DMS153 (cell line): ENCODE measurements at places on chromosomes 5 and 9.
A peak's percentile ranks its signal among the peaks of the same experiment; 100 is the strongest.

DNA sequence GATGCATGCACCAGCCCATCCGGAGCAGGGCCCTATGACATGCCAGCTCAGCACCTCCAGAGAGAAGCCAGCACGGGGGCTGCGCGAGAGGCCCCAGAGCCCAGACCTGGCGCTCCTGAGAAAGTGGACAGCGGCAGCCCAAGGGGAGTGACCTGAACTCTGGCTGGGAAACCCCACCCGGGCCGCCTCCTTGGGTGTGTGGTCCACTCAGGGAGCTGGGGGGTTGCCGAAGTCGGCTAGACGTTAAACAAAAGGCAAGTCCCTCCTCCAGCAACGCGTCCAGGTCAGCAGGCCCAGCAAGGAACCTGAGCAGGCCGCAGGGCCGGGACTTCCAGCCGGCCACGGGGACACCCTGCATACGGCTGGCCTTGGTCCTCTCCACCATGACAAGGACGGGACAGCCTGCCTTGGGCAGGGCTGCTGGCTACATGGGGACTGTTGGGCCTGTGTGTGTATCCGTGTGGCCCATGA lies 35.7 kb downstream of the NACC2 start:
- no peak for DNase-seq

DNA sequence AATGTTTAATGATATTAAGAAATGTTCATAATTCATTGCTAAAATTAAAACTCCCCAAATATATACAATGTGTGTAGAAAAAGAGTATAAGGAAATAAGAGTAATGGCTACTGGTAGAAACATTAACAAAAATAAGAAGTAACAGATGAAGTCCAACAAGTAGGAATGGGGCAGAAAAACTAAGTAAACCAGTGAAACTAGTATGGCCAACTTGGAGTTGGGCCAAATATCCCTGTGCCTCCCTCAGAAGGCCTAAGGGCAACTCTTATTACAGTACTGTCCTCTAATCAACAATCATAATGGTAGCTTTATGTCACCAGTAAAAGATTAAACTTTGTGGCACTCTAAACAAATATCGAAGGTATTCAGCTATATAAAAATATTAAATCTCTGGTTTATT lies 93.5 kb downstream of the SSBP2 start:
- no peak for DNase-seq

DNA sequence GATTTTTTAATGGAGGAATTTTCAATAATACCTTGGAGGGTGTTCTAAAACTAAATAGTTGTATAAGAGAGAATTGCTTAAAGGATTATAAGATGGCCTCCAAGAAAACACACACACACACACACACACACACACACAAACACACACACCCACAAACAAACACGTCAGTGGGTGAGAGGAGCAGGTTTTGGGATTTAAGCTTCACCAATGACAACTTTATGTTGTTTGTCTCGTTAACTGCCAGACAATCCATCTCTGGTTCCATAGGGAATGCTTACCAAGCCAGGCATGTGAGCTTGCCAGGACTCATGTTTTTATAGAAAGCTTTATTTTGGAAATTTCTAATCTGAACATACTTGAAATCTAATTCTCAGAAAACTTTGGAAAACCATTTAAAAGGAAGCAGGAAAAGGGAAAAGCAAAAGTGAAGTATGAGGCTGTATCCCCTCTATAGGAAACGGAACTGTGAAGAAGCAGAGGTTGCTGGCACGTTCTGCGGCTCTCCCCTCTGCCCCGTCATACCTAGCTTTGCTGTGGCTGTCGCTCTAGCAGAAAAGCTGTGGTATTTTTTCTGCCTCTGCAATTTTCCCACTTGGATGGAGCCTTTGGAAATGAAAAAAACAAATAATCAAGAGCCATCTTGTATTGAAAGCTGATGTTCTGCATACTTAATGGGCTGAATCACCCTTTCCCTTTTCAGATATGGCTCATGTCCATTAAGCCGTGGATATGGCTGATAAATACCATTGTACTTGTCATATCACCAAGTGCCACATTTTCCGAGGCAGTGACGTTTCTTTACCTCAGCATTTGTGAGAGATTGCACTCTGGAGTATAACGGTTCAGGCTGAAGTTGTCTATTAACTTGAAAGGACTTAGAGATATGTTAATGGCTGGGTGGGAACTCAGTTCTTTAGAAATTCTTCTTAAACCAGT lies 112.7 kb downstream of the NTRK2 start:
- no peak for DNase-seq

DNA sequence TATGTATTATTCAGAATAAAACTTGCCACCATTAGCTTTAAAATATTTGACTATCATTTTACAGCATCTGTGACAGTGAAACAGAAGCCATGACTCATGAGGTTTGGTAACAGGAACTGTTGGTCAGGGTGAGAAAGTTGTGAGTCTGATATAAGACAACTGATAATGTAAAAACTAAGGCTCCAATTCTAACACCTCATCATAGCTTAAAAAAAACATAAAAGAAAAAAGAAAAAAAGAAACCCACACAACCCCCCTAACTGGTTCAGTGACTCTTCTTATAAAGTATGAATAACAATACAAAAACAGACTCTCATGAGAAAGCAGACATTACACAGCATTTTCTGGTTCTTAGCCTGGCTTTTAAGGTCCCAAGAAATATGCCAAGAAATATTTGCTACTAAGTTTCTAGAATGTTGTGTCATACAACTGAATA lies 85.8 kb downstream of the MRPS27 start:
- no peak for DNase-seq

- DNase-seq: no peak
Observed at GRCh38 chr5:138748630-138749081, 4.6 kb upstream of the CTNNA1 start.

DNA sequence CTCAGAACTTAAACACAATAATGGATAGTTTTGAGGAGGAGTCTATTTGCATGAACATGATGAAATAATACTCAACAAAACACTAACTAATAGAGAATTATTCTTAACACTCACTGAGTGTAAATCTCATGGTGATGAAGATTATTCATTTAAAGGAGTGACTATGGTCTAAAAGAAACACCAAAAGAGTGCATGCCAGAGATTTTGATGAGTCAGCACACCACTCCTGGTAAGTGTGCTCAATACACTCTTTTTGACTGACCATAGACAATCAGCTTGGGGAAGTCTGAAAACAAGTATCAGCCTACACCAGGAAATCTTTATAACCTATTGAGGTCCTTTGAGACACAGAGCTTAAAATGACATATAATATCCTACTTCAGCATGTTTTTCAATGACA lies 6.8 kb upstream of the FST start:
- DNase-seq: no peak

- DNase-seq: no peak
Observed at GRCh38 chr5:168953351-168953750, 347.6 kb downstream of the SLIT3 start.

- no peak for DNase-seq
Observed at GRCh38 chr5:89929173-89929572, 480.4 kb downstream of the CETN3 start.

DNA sequence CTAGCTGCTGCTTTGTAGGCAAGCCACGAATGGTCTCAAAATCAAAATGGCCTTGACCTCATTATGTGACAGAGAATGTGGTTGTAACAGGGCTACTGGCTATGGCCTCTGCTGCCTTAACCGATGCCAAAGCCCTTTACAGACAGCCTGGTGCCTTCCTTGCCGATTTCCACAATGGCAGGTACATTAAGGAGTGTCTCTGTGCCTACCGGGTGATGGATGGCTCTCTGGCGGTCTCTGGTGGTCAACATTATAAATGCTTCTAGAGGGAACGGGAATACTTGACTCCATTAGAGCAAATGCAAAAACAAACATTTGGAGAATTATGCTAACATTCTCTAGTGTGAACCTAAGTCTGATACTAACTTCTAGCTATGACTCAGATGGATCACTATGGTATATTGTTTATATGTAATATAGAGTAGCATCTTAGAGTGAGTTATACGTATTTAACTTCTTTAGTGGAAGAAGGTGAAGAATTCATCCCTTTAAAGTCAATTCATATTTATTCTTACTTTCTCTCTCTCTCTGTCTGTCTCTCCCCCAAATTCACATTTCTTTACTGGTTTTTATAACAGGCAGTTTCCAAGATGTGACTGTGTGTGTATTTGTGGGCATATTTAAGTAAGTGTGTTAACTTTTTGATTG lies 52.5 kb downstream of the RPS23 start:
- peak; percentile 1 for DNase-seq

DNA sequence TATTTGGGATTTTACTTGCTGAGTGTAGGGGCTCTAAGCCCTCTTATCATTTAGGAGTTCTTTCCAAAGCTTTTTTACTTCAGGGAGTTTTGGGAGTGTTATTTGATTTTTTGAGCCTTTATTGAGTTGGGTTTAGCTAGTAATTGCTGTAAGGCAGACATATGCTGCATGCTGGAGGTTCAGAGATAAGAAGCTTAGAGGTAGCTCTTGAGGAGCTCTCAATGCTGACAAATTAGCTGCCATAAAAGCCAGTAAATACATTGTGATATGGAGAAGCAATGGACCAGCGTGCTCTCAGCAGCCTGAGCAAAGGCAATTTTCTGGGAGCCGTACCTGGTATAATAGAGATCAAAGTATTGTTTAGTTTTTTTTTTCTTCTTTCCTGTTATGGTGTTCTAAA lies 11.6 kb downstream of the ARHGEF28 start:
- no peak for DNase-seq

DNA sequence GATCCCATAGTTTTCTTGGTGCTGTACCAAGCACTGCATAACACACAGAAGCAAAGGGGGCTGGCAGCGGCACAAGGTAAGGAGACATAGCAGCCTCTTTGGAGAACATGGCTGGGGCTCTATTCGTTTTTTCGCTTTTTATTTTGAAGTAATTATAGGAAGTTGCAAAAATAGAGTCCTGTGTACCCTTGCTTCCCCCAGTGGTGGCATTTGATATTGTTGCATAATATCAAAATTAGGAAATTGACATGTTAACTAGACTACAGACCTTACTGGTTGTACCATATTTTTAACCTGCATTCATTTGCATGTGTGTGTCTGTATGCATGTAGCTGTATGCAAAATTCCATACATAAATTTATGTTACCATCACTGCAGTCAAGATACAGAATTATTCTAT lies 6.6 kb upstream of the UBQLN1 start:
- no peak for DNase-seq

GRCh38 chr5:5304361-5305020 lies 118.0 kb upstream of the ICE1 start:
- DNase-seq: no peak

DNA sequence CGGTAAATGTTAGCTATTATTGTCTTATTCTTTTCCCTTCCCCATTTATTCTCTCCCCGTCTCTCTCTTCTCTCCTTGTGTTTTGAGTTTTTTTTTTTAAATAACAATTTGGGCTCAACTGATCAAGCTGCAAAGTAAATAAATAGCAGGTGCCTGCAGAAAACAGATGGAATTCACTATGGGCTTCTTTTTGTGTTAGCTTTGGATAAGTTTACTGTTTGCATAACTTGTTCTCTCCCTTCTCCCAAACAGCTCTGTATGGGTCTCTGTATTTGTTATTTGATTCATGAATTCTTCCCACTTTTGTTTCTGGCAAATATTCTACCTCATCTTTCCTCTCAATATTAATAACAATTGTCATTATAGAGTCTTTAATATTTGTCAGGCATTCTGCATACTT lies 111.8 kb upstream of the ASTN2 start:
- no peak for DNase-seq

DNA sequence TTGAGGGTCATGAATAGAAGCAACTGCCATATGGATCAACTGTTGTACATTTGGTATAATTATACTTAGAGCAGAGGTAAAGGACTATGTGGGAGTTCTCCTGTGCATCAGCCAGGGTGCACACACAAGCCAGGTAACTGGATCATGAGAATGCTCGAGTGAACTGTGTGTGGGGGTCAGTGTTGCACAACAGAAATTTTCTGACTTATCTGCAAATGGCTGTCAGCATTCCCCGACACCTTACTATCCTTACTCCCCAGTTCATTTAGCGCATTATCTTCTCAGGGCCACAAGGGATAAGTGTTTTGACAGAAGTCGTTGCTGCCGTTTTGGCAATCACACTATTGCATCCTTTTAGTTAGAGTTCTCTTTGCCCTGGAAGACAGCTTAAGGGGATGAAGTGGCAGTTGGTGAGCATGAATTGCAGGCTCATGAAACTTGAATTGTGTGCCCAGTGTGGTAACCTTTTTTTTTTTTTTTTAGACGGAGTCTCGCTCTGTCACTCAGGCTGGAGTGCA lies 1.7 kb downstream of the CANX start:
- no peak for DNase-seq

GRCh38 chr5:516338-516925 lies 7.8 kb downstream of the SLC9A3 start:
- DNase-seq: no peak

DNA sequence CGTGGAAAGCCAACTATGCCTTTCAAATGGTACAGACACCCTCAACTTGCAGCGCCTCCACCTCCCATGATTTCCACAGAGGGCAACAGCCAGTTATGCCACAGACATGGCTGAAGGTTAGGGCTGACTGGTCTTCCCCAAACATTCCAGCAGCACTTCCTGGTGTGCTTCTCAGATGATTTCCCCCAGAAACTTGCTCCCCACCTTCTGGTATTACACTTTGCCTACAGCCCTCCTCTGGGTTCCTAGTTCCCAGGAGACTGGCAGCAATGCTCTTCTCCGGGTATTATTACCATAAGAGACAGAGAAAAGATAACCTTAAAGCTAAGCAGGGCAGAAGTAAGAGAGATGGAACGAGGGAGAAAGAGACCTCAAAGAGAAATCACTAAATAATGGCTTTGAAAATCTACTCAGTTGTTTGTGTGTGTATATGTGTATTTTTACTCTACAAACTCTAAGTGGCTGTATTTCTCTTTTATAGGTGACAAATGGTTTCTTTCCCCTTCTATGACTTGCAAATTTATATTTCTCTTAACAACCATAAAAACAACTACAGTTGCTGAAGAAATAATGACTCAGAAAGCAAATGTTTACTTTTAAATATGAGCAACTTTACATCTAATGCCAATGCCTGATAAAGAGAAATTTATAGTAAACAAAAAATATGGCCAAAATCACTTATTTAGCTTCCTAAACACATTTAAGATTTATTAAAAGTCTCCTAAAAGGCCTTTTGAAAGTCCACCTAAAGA lies 133.8 kb downstream of the PDE4D start:
- DNase-seq: no peak

GRCh38 chr5:81750308-81751008 lies 439 bp downstream of the SSBP2 start:
- no peak for DNase-seq

- no peak for DNase-seq
Observed at GRCh38 chr5:97085459-97086181, 56.8 kb downstream of the LIX1 start.

- no peak for DNase-seq
Observed at GRCh38 chr9:127113191-127113972, 9.1 kb downstream of the ANGPTL2 start.

DNA sequence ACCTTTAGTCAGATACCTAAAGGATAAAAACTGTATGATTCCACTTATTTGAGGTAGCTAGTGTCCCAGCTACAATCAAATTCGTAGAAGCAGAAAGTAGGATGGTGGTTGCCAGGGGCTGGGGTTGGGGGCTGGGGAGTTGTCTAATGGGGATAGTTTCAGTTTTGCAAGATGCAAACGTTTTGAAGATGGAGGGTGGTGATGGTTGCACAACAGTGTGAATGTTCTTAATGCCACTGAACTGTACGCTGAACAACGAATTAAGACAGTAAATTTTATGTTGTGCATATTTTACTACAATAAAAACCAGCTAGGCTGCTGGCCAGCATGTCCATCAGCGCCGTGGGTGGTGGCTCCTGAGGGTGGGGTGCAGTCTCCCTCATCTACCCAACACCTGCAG lies 137.8 kb downstream of the GADD45G start:
- no peak for DNase-seq

- no peak for DNase-seq
Observed at GRCh38 chr9:113682297-113682771, 193.8 kb upstream of the ZNF618 start.

GRCh38 chr9:131744720-131745201 lies 4.9 kb upstream of the RAPGEF1 start:
- DNase-seq: no peak
